Stimulated activated CD8-positive, alpha-beta memory T cell treated with anti-CD3 and anti-CD28 coated beads, Interleukin-15, amount 100 ng/mL, for 4 hours (primary cell): ENCODE measurements at places on chromosomes 7 and 10.

DNA sequence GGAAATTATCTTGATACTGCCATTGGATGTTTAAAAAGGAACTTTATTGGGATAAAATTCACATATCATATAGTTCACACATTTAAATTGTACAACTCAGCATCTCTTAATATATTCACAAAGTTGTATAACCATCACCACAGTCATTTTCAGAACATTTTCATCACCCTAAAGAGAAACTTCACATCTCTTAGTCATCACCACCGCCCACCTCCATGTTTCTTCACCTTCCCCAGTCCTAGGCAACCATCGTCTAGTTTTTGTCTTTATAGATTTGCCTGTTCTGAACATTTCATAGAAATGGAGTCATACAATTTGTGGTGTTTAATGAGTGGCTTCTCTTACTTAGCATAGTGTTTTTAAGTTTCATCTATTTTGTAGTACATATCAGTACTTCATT, 96.6 kb downstream of the ANKRD30A start:
- DNase-seq, result no peak

- DNase-seq, result no peak
Observed at GRCh38 chr7:96654630-96655188, 54.9 kb downstream of the SEM1 start.

GRCh38 chr10:74543276-74543675, 283.1 kb upstream of the KAT6B start:
- no peak for DNase-seq

GRCh38 chr7:108322925-108323832, 133.1 kb downstream of the NRCAM start:
- no peak for DNase-seq

DNA sequence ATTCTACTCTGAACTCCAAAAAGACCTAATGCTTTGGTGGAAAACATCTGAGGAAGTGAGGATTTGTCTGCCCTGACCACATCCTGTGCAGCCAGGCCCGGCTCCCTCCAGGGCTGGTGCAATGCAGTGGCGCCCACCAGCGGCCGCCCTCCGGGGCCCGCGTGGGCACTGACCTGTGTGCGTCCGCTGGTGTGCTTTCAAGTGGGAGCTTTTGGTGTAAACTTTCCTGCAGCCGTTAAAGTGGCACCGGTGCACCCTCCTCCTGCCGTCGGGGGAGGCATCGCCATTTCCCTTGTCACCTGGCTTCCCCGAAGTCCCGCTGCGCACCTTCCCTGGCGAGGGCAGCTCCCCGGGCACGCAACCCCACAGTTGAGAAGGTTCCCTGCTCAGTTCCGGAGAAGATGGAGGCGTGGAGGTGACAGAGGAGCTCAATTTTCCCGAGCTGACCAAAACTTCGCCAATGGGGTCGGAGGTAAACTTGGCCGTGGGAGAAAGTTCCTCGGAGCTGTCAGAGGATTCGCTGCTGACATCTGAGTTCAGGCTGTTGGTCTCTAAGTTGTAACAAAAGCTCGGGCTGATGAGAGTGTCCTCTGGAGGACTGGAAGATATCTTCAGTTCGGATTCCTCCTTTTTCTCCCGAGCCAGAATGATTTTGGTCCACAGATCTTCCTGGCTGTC, 3.4 kb downstream of the KLF6 start:
- DNase-seq, result no peak

- no peak for DNase-seq
Observed at GRCh38 chr10:52807803-52808202, 35.2 kb upstream of the MBL2 start.

- DNase-seq, result no peak
Observed at GRCh38 chr10:26407406-26407969, 30.7 kb upstream of the APBB1IP start.

- no peak for DNase-seq
Observed at GRCh38 chr7:22653951-22654350, 73.0 kb upstream of the IL6 start.

DNA sequence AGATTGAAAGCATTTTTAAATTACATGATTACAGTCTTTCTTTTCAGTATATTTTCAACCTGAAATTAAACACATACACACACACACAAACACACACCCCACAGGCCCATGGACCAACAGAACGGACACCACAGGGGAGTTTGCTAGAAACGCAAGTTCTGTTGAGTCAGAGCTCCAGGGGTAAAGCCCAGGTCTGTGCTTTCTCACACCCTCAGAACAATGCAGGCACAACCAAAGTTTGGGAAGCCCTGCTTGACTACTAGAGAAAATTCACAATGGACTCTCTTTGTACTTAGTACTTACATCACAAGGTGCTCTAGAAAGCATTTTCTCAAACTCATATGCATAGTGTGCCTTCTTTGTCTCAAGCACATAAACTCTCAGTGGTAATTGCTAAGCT, 704.0 kb upstream of the IGFBP3 start:
- DNase-seq, result no peak

GRCh38 chr7:20624666-20625385, 9.4 kb downstream of the ABCB5 start:
- no peak for DNase-seq

DNA sequence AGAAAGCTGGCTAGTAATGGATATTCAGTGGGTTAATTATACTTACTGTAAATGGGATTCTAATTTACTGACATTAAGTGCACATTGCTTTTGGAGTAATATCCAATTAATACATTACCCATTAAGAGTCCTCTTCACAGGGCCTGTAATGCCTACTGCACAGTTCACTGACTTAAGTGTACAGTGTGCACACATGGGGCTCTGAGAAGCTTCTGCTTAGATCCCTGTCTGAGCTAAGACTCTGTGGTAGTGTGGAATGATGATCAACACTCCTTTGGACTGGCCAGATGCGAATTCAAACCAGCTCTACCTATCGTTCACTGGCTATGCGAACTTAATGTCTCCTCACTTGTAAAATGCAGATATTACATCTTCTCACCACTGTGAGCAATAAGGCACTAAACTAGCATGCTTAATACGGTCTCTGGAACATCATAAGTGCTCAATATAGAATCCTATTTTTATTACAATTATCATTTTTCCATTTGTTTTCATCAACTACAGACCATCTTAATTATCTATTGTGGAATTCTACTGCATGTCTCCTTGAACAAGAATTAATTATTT, 53.8 kb upstream of the SEC61G start:
- DNase-seq, result no peak

- DNase-seq, result no peak
Observed at GRCh38 chr7:87853237-87853864, 22.8 kb downstream of the SLC25A40 start.

DNA sequence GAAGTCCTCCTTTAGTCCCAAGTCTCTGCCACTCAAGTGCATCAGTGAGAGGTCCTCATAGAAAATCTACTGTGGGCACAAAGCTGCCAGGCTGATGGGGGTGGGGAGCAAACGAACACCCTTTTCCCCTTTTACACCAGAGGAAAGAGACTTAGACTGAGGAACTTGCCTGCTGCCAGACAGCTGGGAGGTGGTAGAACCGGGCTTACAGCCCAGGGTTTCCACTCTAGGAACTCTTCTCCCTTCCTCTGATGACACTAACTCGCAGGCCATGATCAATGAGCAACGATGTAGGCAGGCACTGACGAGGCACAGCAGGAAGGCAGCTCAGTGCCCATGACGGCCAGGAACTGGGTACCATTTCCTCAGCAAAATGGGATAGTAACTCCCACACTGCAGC, 11.0 kb upstream of the SH2D4B start:
- DNase-seq, result no peak

DNA sequence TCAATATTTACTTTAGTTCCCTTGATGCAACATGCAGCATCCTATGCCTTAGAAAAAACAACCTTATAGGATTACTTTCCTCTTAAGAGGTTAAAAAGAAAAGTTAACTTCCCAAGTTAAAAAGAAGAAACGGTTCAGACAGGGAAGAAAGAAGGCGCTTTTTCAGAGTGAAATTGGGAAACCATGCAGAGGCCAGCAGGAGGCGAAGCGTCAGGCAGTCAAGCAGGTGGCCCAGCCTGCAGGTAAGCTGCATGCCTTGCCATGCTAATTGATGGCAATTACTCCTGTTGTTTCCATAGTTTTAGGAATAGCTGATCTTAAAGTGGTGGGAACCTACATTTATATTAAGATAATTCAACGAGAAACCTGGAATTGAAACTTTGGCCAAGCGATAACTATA, 302.6 kb upstream of the SP4 start:
- no peak for DNase-seq

- DNase-seq, result no peak
Observed at GRCh38 chr7:80666376-80666775, 27.9 kb downstream of the CD36 start.

DNA sequence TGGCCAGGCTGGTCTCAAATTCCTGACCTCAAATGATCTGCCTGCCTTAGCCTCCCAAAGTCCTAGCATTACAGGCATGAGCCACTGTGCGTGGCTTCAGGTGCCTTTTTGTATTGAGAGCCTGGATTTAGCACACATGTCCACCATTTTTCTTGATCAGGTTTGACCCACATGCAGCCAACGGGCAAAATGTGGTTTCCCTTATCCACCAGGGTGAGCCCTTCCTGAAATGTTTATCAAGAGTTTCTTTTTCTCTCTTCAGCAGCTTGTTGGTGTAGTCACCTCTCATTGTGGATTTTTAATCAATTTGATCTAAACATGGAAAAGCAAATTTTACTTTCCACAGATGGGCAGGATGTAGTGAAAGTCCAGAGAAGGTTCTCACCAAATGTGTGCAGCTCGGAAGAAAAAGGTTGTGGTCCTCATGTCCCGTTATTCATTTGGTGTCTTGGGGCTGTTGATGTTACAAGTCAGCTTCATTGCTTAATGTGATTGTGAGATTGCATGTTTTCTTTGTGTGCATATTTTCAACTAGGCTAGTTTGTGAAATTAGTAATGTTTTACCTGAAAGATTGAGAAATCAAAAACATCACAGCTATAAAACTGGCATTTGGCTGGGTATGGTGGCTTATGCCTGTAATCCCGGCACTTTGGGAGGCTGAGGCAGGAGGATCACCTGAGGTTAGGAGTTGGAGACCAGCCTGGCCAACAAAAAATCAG, 28.9 kb downstream of the GUSB start:
- no peak for DNase-seq

- no peak for DNase-seq
Observed at GRCh38 chr7:124764847-124765400, 668 bp downstream of the GPR37 start.

- DNase-seq, result no peak
Observed at GRCh38 chr10:24721229-24722106, 2.2 kb downstream of the ARHGAP21 start.

GRCh38 chr10:78961760-78962159, 107.0 kb upstream of the ZMIZ1 start:
- DNase-seq, result no peak

- DNase-seq, result no peak
Observed at GRCh38 chr10:5071411-5072198, 22.6 kb upstream of the AKR1C3 start.

DNA sequence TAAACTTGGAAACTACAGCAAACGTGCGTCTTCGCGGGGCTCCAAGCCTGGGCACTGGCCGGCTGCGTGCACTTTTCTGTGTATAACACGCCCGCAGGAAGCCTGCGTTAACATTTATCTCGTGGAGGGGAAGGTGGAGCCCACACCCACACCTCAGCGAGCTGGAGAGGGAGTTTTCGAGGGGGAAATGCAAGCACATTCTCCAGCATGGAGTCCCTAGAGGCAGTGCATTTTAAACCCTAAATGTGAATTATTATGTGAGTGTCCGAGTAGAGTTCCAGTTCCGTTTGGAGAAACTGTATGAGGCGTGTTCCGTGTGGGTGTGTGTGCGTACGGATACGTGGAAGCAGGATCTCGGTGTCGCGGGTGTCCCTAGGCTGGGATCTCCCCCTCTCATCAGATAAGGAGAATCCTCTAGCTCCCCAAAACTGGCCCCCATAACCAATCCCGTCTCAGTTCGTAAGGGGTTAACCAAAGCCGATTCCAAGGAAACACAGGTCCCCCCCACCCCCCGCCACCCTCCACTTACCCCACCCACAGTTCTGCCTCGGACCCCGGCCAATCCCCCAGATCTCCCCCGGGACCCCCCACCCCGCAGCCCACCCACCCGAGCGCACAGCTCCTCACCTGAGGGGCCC, 403 bp downstream of the CDK6 start:
- no peak for DNase-seq

GRCh38 chr10:94858005-94858404, 80.5 kb upstream of the CYP2C9 start:
- no peak for DNase-seq

- peak; percentile 6 for DNase-seq
Observed at GRCh38 chr7:3897430-3898372, 596.6 kb downstream of the SDK1 start.
